ENCODE measurements at places on chromosomes 7 and 10. TPM values are rescaled to one million over a fixed set of nuclear protein-coding genes. Genes with fewer than 3 reads are reported as not detected.

The LIPF gene
- total RNA-seq: not detected

The SPDYE2 gene
- 0.23 TPM for total RNA-seq

The LIPM gene
- not detected for total RNA-seq

The LIPK gene
- not detected for total RNA-seq

The SAP25 gene
- 5.6 TPM for total RNA-seq

The NUTM2A gene
- total RNA-seq: 0.67 TPM

The MUC3A gene
- total RNA-seq: not detected

The GARIN1A gene
- 0.30 TPM for total RNA-seq

The LEP gene
- not detected for total RNA-seq

The NUTM2B gene
- total RNA-seq: 1.1 TPM

All from activated CD8-positive, alpha-beta memory T cell treated with anti-CD3 and anti-CD28 coated beads for 36 hours (primary cell).